Stimulated activated CD4-positive, alpha-beta T cell treated with anti-CD3 and anti-CD28 coated beads, Interleukin-15, amount 100 ng/mL, for 1 hour (primary cell): ENCODE measurements at places on chromosomes 1 and 21.

DNA sequence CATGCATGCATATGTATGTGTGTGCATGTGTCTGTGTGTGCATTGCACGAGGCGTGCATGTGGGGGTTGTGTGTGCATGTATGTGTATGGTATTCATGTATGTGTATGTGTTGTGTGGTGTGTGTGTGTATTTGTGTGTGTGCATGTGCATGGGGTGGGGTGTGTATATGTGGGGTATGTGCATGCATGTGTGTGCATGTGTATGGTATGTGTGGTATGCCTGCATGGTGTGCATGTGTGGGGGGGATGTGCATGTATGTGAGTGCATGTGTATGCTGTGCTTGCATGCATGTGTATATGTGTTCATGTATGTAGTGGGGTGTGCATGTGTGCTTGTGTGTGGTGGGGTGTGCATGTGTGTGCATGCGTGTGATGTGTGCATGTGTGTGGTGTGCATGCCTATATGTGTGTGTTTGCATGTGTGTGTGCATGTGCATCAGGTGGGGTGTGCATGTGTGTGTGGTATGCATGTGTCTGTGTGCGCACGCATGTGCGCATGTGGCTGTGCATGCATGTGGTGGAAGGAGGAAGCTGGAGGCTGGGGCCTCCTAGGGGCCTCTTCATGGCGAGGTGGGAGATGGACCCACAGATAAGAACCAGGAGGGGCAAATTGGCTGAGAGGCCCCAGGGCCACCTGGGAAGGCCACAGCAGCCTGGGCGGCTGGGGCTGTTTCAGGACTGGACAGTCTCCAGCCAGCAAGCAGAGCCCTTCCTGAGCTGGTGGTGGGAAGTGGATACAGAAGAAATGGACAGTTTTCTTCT lies 35.9 kb upstream of the ARF1 start:
- no peak for DNase-seq

GRCh38 chr1:67921725-67922489 lies 88.6 kb upstream of the GNG12 start:
- no peak for DNase-seq

GRCh38 chr1:157278383-157279137 lies 140.4 kb upstream of the ETV3 start:
- no peak for DNase-seq

- no peak for DNase-seq
These were observed 125.2 kb upstream of the KIAA0040 start for GRCh38 chr1:175317779-175318178.

- no peak for DNase-seq
These were observed 29.4 kb downstream of the DYRK1A start for GRCh38 chr21:37395961-37396360.

GRCh38 chr1:21507511-21508270 lies 1.5 kb upstream of the ALPL start:
- no peak for DNase-seq

DNA sequence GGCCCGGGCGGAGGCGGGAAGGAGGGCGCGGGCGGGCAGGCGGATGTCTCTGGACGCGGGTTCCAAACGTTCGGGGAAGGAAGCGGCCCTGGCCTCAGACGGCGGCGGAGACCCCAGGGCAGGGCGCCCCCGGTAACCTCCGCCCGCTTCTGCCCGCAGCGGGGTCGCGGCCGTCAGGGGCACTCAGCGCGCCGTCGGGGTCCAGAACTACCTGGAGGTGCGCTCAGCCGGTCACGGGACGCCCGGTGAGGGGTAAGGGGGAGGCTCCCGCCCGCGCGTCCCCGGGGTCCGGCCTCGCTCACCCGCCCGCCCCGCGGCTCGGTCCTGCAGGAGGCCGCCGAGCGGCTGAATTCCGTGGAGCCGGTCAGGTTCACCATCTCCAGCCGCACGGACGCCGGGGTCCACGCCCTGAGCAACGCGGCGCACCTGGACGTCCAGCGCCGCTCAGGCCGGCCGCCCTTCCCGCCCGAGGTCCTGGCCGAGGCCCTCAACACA lies 406 bp downstream of the PUSL1 start:
- DNase-seq: no peak

- DNase-seq: no peak
These were observed 17.6 kb downstream of the SLC2A1 start for GRCh38 chr1:42940851-42941639.

- no peak for DNase-seq
These were observed 122.0 kb downstream of the SEC16B start for GRCh38 chr1:177847843-177848242.

- DNase-seq: no peak
These were observed 4.4 kb downstream of the CDC7 start for GRCh38 chr1:91505086-91505485.

GRCh38 chr1:223515421-223515820 lies 122.2 kb downstream of the CCDC185 start:
- DNase-seq: peak; percentile 17

- DNase-seq: no peak
These were observed 48.5 kb downstream of the RHBG start for GRCh38 chr1:156417401-156418020.

DNA sequence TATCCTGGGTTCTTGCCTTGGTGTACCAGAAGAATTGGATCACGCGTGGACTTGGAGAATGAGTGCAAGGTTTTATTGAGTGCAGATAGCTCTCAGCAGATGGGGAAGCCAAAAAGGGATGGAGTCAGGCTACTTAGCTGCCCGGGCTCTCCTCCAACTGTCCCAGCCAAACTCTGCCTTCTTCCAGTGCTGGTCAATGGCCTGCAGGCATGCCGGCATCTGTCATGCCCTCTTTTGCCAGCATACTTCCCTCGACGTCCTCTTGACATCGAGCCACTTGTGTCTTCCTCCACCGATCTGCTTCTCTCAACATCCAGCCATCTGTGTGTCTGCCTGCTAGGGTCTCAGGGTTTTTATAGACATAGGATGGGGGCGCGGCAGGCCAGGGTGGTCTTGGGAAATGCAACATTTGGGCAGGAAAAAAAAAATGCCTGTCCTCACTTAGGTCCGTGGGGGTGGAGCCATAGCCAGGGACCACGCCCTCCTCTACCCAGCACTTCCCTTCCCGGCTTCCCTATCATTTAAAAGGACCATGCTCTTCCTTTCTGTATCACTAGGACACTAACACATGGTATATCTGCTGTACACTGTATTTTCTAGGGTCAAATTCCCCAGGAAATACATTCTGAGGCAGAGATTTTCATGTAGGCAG lies 47.0 kb upstream of the BCAR3 start:
- no peak for DNase-seq

GRCh38 chr21:44911384-44912157 lies 9.1 kb downstream of the ITGB2 start:
- DNase-seq: peak; percentile 35

- no peak for DNase-seq
These were observed 14.2 kb downstream of the TRAF5 start for GRCh38 chr1:211340622-211341507.

DNA sequence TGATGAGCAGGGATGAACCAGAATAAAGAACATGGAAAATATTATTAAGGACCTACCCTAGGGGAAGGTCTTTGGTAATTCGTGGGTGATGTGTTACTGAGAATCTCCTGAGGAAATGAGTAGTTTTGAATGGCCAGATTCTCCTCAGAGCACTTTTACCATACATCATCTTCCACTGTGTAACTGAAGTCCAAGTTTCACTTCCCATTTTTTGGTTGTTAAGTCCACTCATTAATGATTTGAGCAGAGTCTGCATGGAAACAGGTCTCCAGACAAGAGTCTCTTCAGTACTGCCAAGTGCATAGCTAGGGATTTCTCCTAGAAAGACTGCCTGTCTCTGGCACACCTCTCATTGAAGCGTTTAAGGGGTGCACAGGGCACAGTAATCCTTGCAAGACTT lies 48.7 kb upstream of the PCP4 start:
- no peak for DNase-seq
